GM06990 (cell line): ENCODE measurements at places on chromosomes 3 and 15.

DNA sequence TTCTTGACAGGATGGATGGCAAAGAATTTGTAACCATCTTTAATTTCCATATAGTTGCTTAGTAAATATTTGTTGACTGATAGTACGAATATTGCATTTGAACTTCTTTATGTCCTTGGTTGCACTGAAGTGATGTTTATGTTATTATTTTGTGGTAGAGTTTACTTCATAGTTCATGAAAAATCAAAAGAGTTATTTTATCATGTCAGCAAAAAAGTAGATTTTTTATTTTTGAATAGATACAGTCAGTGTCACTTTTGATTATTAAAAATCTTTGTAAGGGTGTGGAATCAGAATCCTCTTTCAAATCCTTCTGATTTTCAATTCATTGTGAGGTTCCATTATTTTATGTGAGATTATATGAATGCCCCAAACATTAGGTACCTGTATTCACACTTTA, 35.0 kb downstream of the FILIP1L start:
- no peak for DNase-seq

DNA sequence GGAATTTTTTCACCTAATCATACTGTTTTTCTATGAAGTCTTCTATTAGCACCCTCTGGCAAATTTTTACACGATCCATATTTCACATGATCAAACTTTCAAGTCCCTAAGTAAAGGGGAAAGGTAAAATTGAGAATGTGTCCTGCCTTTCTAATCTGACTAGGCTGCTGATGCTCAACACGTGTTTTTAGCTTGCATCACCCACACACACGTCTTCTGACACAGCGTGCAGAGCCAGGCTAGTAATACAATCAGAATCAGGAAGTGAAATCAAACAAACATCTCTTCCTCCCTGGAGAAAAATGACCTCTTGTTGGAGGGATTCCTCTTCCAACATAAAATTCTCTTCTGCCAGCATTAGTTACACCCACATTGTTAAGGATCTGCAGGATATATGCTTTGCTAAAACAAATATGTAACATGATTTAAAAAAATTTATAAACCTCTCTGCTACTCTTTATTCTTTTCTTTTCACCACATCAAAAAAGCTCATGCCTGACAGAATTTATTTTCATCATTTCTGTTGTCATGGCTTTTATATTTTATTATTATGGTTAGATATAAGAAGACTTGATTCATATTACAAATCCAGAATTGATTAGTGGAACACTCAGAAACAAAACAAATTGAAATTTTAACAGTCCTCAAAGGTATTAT, 122.4 kb downstream of the RAP2B start:
- DNase-seq: no peak

DNA sequence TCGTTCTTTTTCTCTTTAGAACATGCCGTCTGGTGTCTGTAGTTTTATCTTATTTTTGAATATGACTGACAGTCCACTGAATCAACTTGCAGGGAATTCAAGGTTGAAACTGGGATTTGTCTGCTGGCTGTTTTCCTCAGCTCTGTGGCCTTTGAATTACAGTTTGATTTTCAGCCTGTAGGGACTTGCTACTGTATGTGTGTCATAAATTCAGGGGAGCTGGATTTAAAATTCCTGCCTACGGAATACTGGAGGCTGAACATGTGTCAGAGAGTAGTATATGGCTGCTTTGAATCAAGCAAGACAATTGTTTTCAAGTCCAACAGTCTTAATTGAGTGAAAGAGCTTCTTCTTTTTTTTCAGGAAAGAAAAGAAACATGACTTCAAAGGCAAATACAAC, 33.9 kb downstream of the RARB start:
- DNase-seq: no peak

DNA sequence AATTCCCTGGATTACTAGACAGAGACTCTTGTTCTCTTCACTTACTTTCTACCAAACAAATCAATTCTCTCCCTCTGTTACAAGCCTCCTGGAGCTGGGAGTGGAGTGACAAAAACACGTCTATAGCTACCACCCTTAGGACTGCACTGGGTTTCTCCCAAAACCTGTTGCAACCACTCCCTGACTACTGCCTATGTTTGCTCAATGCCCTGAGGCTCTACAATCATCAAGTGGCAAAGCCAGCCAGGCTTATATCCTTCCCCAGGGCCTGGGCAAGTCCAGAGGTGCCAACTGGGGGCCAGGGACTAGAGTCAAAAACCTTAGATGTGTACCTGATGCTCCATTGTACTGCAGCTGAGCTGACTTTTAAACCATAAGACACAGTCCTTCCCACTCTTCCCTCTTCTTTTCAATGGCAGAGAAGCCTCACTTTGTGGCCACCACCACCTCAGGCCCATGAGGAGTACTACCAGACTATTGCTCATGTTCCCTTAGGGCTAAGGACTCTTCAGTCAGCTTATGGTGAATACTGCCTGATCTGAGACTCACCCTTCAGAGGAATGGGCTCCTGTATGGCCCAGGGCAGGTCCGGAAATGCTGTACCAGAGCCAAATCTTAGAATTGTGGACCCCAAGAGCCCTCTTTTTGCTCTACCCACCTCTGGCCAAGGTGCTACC, 125.4 kb upstream of the PLCL2 start:
- no peak for DNase-seq

GRCh38 chr3:54131026-54131605, 8.8 kb downstream of the CACNA2D3 start:
- DNase-seq: no peak

DNA sequence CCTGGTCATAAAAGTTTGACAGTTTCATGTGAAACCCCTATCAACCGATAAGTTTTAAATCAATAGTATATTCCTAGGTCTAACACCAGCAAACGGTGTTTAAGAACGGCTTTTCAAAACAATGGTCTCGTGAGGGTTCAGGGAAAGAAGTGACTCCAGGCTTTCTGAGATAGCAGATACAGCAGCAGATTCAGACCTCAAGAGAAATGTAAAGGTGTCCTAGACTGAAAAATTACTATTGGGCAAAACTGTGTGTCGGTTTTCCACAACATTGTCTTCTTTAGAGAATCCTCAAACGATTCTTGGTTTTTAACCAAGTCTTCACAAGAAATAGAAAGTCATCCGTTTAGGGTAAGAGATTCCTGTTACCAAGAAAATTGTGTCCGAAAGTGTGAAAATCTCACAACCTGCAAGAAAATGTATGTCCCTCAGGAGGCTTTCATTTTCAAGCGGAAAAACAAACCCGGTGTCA, 1.2 kb downstream of the SETD2 start:
- no peak for DNase-seq

GRCh38 chr15:54033356-54033860, 55.2 kb downstream of the UNC13C start:
- no peak for DNase-seq

DNA sequence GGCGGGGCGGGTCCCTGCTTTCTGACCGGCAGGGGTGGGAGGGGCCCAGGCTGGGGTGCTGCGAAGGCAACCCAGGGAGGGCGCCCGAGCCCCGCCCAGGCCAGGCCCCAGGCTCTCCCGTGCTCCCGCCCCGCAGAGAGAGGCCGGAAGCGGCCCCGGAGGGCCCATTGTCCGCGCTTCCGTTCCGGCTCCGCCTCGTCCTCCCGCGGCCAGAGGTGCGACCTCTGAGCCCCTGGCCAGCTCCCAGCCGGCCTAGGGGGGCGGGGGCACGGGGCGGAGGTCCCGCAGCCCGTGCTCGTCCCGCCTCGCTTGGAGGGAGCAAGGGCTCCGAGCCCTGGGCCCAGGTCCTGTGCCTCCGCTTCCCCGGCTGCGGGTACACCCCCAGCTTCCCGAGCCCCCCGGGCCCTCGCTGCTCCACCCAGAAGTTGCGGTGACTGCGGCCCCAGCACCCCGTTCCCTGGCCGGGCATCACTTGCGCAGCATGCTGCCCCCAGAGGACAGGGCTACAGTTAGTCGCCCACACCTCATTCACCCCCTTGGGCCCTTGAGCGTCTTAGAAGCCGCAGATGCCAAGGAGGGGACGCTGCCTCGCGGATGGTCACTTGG, 20.4 kb upstream of the PLXND1 start:
- peak; percentile 89 for DNase-seq

DNA sequence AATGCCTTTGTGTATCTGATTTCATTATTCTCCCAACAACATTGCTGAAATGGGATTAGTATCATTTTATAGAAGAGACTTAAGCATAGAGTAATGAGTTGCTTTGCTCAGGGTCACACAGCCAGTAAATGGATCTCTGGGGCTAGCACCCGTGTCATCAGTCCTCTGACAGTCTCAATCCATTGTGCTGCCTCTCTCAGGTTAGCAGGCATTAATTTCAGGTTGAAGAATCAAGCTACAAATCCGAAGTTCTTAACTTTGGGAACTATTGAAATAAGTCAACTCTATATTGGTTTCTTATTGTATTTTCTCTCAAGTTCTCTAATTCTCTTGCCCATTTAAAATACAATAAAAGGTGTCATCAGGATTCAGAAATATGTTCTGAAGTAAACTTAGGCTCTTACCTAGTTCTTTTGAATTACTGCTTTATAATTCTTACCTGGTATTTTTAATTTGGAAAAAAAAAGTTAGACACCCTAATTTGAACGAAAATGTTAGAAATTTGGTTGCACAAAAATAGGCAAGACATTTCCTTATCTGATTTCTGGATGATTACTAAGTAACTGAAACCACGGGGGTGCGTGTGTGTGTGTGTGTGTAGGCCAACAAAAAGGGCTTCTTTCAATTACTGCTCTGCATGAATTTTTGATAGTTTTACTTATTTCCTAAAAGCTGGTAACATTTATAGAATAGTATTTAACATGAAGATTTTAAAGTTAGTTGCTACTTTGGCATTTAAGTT, 189.8 kb downstream of the MBNL1 start:
- DNase-seq: no peak

GRCh38 chr15:91061997-91062396, 38.1 kb upstream of the SV2B start:
- DNase-seq: no peak

GRCh38 chr3:189001559-189001958, 170.2 kb upstream of the TPRG1 start:
- DNase-seq: no peak

DNA sequence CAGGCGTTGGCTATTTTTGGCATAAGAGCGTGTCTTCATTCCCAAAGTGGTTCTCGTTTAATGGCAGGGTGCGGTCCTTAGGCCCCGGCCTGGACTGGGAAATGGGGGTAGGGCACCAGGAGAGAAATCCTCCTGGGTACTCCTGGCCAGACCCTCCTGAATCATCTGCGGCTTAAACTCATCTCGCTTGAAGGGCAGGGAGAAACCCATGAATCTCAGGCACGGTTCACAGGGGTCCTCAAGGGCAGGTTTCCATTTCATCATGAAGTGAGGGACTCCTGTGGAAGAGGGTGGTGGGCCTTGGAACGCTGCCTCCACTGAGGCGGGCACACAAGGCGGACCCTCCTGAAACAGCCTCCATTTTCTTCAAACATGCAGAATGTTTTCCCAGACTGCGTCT, 48.4 kb downstream of the KLF13 start:
- no peak for DNase-seq

DNA sequence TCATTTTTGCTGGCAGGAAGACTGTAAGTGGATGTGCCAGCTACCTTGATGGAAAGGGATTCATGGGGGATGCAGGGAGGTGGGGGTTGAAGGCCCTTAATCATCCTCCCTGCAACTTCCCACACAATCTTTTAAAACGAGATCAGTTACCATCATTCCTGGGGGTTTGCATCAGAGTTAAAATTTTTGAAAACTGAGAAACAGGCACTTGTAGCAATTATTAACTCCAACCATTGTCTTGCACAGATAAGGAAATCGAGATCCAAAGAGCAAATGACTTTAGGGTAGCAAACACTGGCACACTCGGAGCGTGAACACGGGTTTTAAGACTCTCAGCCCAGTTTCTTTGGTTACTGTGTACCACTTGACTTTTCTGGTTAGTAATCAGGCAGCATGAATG, 41.9 kb downstream of the GPD1L start:
- no peak for DNase-seq

DNA sequence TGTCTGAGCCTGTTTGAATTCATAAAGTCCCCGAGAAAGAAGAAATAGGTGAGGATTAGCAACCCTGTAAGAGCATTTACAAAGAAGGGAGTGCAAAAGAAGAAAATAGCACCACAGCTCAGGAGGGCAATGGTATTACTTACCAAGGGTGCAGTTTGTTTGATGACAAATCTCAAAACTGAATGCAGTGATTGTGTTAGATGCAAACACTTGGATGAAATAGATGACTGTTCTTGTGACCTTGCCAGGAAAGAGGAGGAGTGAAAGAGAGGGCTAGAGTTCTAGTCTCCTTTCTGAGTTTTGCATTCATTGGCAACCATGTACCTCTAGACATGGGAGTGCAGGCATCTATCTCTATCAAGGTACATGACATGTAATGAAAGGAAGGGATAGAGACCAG, 1030.8 kb upstream of the CFAP20DC start:
- DNase-seq: no peak

GRCh38 chr3:7489417-7489816, 628.5 kb downstream of the GRM7 start:
- DNase-seq: no peak

GRCh38 chr3:100600181-100601042, 9.0 kb upstream of the ADGRG7 start:
- no peak for DNase-seq

DNA sequence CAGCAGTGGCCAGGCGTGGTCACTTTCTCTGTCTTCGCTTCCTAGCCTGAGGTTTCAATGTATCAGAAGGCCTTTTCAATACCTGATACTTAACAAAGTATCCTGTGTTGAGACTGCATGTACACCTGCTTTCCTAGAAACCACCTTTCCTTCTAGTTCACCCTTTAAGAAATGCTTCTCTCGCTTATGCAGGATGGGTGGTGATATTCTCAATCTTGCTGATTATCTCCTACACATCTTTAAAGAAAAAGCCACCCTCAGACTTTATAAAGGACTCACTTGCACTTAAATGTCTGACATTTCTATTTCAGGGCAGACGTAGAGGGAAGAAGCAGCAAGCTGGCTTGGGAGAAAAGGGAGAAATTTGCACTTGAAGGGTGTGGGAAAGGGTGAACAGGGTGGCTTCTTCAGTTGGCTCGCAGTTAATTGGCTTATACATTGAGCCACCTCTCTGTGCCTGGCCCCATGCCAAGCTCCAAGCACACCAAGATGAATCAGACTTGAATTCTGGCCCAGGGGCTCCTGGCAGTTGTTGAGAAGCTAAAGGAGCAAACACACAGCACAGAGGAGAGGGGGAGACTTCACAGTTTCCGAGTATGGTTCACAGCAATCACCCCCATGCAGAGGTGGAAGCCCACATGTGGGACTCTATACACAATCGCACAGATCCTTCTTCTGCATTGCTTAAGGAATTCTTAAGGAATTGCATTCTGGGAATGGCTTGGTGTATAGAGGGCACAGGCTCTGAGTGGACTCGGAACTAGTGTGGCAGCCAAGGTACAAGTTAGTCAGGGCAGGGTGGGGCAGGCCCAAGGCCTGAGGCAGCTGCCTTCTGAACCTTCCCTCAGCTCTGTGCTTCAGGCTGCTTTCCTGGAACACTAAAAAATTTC, 1.3 kb downstream of the ARL6IP5 start:
- DNase-seq: no peak
